ENCODE measurements at places on chromosomes 4 and X. TPM values are rescaled to one million over a fixed set of nuclear protein-coding genes. Genes with fewer than 3 reads are reported as not detected.

The FBXL5 gene
- polyA plus RNA-seq, result 42.2 TPM

The IL1RAPL1 gene
- 0.89 TPM for polyA plus RNA-seq

The FAM236A gene
- polyA plus RNA-seq, result not detected

The GAGE12H gene
- polyA plus RNA-seq, result not detected

The LEF1 gene
- polyA plus RNA-seq, result 7.6 TPM

The NPNT gene
- 233 TPM for polyA plus RNA-seq

The TASL gene
- not detected for polyA plus RNA-seq

The RNF175 gene
- 2.6 TPM for polyA plus RNA-seq

The RTL3 gene
- polyA plus RNA-seq, result not detected

The SLC16A2 gene
- polyA plus RNA-seq, result 8.1 TPM

The IBSP gene
- 0.12 TPM for polyA plus RNA-seq

The GPR173 gene
- 1.2 TPM for polyA plus RNA-seq

The UCP1 gene
- not detected for polyA plus RNA-seq

The TAF1 gene
- polyA plus RNA-seq, result 1.9 TPM

The BTC gene
- 0.21 TPM for polyA plus RNA-seq

The RBMXL3 gene
- polyA plus RNA-seq, result not detected

The TRO gene
- 89.2 TPM for polyA plus RNA-seq

The FRMD7 gene
- not detected for polyA plus RNA-seq

The NLGN3 gene
- 0.79 TPM for polyA plus RNA-seq

The TXK gene
- 0.18 TPM for polyA plus RNA-seq

The CLDN22 gene
- polyA plus RNA-seq, result 0.32 TPM

The SORBS2 gene
- 60.0 TPM for polyA plus RNA-seq

The ZNF330 gene
- 37.8 TPM for polyA plus RNA-seq

The DAPP1 gene
- polyA plus RNA-seq, result 1.8 TPM

The FATE1 gene
- not detected for polyA plus RNA-seq

The PLP1 gene
- polyA plus RNA-seq, result 1.1 TPM

The SHROOM3 gene
- polyA plus RNA-seq, result 35.0 TPM

The GLRB gene
- 5.2 TPM for polyA plus RNA-seq

The MAGEA1 gene
- polyA plus RNA-seq, result not detected

The IL3RA gene
- 1.9 TPM for polyA plus RNA-seq

The DGKK gene
- polyA plus RNA-seq, result not detected

The GPRIN3 gene
- polyA plus RNA-seq, result 0.64 TPM

The FAM9C gene
- polyA plus RNA-seq, result not detected

The HGFAC gene
- polyA plus RNA-seq, result 1.7 TPM

The MAGEA12 gene
- polyA plus RNA-seq, result not detected

The NDUFB11 gene
- polyA plus RNA-seq, result 168 TPM

The AMBN gene
- not detected for polyA plus RNA-seq

The FHL1 gene
- polyA plus RNA-seq, result 31.5 TPM

The EPHA5 gene
- 0.05 TPM for polyA plus RNA-seq

The GAGE13 gene
- not detected for polyA plus RNA-seq

The CPZ gene
- 113 TPM for polyA plus RNA-seq

The ARHGAP6 gene
- 4.9 TPM for polyA plus RNA-seq

The ADGRG2 gene
- 2.9 TPM for polyA plus RNA-seq

The ADGRL3 gene
- polyA plus RNA-seq, result 3.9 TPM

The MAGEA11 gene
- not detected for polyA plus RNA-seq

The HPGD gene
- 76.9 TPM for polyA plus RNA-seq

The CDS1 gene
- 11.0 TPM for polyA plus RNA-seq

The SLC4A4 gene
- 9.6 TPM for polyA plus RNA-seq

The ADGRA3 gene
- polyA plus RNA-seq, result 18.1 TPM

The PHKA1 gene
- polyA plus RNA-seq, result 2.7 TPM

The SPATA4 gene
- 1.1 TPM for polyA plus RNA-seq

The GRPR gene
- 4.7 TPM for polyA plus RNA-seq
